ENCODE measurements at places on chromosomes 2 and 18.

- no peak for DNase-seq
Measured at GRCh38 chr2:199370150-199370780, 87.5 kb downstream of the SATB2 start.

DNA sequence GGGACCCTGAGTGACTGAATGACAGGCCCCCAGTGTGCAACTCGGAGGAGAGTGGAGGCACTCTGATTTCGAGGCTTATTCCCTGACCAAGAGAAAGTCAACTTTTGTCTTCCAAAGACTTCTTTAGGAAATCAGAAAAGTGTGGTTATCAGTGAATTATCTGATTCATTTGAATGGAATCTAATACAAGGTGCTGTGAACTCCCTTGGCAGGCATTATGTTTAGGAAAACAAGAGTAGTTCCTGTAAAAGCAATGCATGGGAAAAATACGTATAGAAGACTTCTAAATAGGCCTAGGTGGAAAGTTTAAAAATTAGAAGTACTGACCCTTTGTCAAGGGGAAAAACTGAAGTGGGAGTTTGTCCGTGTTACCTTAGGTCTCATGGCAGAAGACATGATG, 269.4 kb downstream of the GBX2 start:
- DNase-seq, result no peak

DNA sequence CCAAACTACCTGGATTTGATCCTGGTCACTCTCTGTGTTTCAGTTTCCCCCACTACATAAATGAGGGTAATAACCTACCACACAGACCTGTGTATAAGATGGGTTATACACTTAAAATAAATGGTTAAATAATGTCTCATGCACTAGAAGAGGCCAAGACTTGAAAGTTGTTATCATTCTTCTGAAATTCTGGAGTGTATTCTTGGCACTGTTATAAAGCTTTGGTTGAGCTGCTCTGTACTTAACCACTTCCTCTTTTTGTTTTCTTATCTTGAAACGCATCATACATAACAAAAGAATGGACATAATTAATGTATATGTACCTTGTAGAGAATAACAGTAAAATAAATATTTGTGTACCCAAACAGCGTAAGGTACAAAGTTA, 281.0 kb downstream of the AFF3 start:
- DNase-seq, result no peak

DNA sequence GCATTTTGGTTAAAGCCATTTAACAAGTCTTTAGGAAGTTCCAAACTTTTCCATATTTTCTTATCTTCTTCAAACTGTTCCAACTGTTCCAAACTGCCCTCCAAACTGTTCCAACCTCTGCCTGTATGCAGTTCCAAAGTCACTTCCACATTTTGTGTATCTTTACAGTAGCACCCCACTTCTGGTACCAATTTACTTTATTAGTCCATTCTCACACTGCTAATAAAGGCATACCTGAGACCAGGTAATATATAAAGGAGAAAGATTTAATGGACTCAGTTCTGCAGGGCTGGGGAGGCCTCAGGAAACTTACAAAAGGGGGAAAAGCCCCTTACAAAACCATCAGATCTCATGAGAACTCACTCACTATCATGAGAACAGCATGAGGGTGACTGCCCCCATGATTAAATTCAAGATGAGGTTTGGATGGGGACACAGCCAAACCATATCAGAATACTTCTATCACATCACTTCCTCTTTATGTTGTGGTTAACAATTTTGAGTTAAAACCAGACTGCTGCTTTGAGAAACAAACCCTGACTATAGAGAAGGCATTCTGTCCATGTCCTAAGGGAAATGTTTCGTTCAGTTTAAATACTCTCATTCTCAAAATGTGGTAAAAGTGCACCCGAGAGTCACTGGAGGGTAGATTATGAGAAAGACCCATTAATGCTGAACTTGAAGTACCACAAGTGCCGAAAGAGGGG, 11.0 kb downstream of the IL18R1 start:
- DNase-seq, result no peak

DNA sequence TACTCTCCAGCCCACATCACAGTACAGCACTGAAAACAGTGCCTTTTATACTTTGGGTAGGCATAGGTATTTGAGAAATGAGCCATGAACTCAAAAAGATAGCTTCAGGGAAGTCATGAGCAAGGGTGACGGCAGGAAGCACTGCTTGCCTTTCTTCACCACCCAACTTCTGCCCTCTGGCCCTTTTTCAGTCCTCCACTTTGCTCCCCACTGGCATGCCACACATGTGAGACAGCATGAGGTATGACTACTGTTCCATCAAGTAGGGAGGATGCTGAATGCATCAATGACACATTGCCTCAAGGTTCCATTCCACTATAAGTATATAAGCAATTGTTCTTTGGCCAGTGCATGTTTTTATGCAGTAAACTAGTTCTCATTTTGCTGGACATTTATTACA, 373.0 kb downstream of the NRXN1 start:
- DNase-seq, result no peak

GRCh38 chr2:62999905-63000304, 50.7 kb upstream of the OTX1 start:
- DNase-seq, result no peak

GRCh38 chr2:59425247-59425646, 1128.2 kb downstream of the BCL11A start:
- no peak for DNase-seq

GRCh38 chr18:50158866-50159653, 35.9 kb downstream of the MYO5B start:
- no peak for DNase-seq
